Natural killer cell (primary cell): ENCODE measurements at places on chromosomes 5 and 9. TPM values are rescaled to one million over a fixed set of nuclear protein-coding genes. Genes with fewer than 3 reads are reported as not detected.

Gene FAM153A
- 0.85 TPM for total RNA-seq

Gene ABLIM3
- total RNA-seq, result 1.2 TPM

GRCh38 chr5:14900693-14901461, 29.3 kb upstream of the ANKH start:
- no peak for DNase-seq

DNA sequence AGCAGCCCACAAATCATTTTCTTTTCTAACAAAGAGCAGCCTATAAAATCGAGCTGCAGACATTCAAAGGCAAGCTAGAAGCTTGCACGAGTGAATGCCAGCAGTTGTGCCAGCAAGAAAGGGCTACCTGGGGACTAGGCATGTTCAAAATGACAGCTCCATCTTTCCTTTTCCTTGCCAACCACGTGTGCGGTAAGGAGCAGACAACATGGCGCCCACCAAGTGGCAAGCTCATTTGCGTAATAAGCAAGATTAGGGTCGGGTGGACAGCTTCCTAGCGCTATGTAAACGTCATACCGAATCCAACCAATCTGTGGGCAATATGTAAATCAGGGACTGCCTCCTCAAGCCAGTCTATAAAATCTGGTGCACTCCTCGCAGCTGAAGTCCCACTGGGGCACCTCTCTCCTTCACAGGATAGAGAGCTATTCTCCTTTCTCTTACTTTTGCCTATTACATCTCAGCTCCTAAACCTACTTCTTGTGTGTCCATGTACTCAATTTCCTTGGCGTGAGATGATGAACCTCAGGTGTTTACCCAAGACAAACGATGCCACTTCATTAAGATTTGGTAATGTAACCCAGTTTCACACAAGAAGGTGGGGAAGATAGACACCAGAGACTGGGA, 22.5 kb upstream of the SPARC start:
- no peak for DNase-seq

GRCh38 chr9:112601636-112602035, 115.0 kb downstream of the KIAA1958 start:
- no peak for DNase-seq

- no peak for DNase-seq
These were observed 97.2 kb upstream of the SPIN1 start for GRCh38 chr9:88291056-88291455.

GRCh38 chr9:121322737-121323448, 47.2 kb downstream of the STOM start:
- no peak for DNase-seq

- no peak for DNase-seq
These were observed 212.0 kb downstream of the SREK1 start for GRCh38 chr5:66356011-66356565.

DNA sequence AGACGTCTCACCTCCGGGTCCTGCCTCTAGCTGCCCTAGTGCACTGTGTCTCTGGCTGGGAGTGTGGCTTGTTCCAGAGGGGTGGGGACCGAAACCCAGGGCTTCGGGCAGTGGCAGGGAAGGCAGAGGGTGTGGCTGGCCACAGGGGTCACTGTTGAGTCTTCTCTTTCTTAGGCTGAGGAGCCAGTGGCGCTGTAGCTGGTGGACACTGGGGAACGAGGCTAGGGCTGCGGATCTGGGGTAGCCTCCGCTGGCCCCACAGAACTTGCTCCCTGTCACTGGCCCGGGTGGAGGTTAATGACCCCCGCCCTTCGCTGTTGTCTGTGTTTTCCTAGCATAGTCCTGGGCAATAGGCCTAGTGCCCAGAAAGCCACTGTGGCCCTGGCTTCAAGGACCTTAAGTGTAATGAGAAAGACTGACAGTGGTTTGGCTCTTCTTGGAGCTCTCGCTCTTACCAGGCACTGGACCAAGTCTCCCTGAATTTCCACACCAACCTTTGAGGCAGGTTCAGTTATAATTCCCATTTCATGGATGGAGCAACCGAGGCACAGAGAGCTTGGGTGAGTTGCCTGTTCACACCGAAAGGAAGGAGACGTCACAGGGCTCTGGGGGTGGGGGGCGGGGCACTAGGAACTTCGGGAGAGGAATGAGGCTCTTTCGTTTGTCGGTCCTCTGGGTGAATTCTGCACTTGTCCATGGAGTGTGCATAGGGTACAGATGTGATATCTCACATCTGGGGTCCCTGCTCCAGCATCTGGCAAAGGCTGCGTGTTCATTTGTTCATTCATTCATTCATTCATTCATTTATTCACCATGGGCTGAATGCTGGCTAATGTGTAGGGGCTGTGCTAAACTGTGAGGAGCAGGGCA, 4.8 kb upstream of the IER5L start:
- DNase-seq, result no peak

GRCh38 chr9:94867281-94867841, 140.9 kb downstream of the AOPEP start:
- no peak for DNase-seq

GRCh38 chr5:35819668-35820067, 37.0 kb upstream of the IL7R start:
- peak; percentile 46 for DNase-seq

GRCh38 chr9:100131875-100132430, 32.9 kb downstream of the INVS start:
- DNase-seq, result no peak

DNA sequence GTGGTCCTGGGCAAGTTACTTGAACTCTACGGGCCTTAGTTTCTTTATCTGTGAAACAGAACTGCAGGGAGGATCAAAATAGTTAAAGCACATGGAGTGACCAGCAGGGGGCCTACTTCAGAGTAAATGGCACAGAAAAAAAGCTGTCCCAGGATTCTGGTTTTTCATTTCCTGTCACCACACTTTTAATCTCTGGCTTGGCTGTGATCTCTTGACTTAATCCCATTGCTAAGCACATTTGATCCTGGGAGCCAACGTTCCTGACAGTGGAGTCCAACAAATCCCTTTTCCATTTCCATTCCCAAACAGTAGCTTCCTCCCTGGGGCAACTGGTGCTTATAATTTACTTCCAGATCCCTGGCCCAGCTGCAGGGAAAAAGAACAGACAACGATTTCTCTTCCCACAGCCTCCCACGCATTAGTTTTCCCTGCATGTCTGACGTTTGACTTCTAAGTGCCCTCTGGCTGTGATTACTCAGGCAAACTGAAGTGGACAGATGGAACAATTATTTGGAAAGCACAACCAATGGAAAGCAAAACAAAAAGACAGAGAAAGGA, 136.5 kb upstream of the STK32A start:
- no peak for DNase-seq

- no peak for DNase-seq
These were observed 56.7 kb upstream of the ACTBL2 start for GRCh38 chr5:57539281-57539701.

DNA sequence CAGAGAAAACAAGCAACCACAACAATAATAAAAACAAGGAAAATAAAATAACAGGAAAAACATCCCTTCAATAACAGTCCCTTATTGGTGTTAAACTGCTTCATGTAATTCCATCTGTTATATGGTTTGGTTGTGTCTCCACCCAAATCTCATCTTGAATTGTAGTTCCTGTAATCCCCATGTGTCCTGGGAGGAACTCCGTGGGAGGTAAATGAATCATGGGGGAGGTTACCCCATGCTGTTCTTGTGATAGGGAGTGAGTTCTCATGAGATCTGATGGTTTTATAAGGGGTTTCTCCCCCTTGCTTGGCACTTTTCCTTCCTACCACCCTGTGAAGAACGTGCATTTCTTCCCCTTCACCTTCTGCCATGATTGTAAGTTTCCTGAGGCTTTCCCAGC, 369.8 kb downstream of the TMEM232 start:
- no peak for DNase-seq

DNA sequence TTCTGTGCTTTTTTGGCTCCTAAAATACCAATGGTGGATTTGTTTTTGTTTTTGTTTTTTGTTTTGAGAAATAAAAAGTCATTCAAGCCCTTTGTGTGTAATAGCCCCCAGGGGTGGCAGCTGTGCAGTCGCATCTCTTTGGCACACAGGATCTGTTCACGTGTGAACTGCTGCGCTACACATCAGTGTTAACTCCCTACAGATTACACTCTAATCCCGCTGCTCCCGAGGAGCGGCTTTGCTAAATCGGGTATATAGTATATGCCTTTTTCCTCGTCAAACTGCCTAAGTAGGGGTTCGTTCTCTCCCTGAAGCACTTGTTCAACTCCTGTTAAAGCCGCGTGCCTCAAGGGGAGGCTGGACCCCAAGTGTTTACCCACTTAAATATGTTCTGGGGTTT, 22.3 kb downstream of the ZBTB34 start:
- DNase-seq, result no peak
